NCI-H1105 treated with DMSO at 0.1 percent for 48 hours (cell line): ENCODE measurements at places on chromosomes 5 and 9.

GRCh38 chr9:29297592-29297991 lies 1724.3 kb upstream of the C9orf72 start:
- no peak for DNase-seq

- no peak for DNase-seq
Observed at GRCh38 chr9:99057665-99058625, 47.0 kb upstream of the TGFBR1 start.

- no peak for DNase-seq
Observed at GRCh38 chr9:27715651-27716050, 142.4 kb upstream of the C9orf72 start.

DNA sequence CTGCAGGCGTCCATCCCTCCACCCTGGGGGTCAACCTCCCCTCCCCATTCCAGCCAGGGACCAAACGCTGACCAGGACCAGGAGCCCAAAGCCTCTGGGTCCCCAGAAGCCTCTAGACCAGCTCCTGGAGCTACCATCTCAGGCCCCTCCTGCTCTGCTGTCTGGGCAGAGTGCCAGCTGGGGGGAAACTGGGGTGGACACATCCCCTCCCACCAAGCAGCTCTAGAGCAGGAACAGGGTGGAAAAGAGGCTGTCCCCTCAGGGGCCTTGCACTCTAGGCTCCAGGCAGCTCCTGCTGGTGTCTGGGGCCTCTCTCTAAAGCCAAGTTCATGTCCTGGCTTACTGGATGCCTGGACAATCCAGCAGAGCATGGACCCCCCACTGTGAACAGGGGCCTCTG lies 4.4 kb downstream of the SSNA1 start:
- no peak for DNase-seq

- DNase-seq, result no peak
Observed at GRCh38 chr5:39691993-39692392, 267.2 kb upstream of the DAB2 start.

- no peak for DNase-seq
Observed at GRCh38 chr5:161549106-161549505, 2.6 kb upstream of the GABRB2 start.

DNA sequence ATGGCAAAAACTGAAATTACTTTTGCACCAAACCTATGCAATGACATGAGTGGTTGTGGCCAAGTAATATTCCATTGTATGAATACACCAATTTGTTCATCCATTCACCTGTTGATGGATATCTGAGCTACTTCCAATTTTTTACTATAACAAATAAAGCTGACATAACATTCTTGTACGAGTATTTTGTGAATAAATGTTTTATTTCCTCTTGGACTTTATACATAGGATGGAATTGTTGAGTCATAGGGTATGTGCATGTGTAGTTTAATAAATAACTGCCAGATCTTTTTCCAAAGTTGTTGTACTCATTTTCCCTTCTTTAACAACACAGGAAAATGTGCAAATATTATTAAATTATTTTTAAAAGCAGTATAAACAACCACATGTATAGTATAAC lies 146.1 kb upstream of the ZNF462 start:
- no peak for DNase-seq

- DNase-seq, result no peak
Observed at GRCh38 chr9:16363916-16364315, 506.6 kb downstream of the BNC2 start.

GRCh38 chr5:139821806-139822552 lies 26.4 kb downstream of the PSD2 start:
- no peak for DNase-seq

- DNase-seq, result no peak
Observed at GRCh38 chr9:37575001-37575400, 1.2 kb downstream of the FBXO10 start.

- DNase-seq, result no peak
Observed at GRCh38 chr9:124238546-124239140, 19.1 kb upstream of the NEK6 start.

- no peak for DNase-seq
Observed at GRCh38 chr5:31986101-31986500, 188.0 kb downstream of the GOLPH3 start.

DNA sequence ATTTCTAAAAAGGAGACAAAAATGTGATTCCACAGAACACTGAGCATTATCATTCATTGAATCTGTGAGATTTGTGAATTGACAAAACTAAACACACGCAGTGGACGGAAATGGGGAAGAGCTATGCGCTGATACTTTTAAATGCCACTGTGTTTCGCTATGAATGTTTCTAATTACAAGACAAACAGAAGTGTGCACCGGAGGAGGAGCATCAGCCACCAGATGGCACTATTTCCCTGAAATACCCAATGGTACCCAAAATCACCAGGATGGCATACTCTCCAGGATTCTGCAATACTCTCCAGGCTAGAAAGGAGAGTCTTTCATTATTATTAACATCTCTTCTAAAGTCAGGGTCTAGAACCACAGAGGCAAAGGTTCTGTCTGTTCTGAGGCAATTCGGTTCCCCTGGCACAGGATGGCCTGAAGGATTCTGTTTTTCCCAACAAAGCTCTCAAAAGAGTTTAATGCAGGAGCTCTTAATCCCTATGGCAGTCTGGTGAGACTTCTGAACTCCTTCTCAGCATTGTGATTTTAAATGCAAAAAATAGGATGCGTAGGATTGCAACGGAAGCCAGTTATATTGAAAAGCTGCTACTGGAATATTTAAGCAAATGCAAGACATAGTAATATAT lies 13.8 kb upstream of the PUM3 start:
- DNase-seq, result peak; percentile 78

- DNase-seq, result no peak
Observed at GRCh38 chr5:101425339-101425859, 522.3 kb upstream of the ST8SIA4 start.

- no peak for DNase-seq
Observed at GRCh38 chr5:68424799-68425537, 209.4 kb downstream of the PIK3R1 start.

DNA sequence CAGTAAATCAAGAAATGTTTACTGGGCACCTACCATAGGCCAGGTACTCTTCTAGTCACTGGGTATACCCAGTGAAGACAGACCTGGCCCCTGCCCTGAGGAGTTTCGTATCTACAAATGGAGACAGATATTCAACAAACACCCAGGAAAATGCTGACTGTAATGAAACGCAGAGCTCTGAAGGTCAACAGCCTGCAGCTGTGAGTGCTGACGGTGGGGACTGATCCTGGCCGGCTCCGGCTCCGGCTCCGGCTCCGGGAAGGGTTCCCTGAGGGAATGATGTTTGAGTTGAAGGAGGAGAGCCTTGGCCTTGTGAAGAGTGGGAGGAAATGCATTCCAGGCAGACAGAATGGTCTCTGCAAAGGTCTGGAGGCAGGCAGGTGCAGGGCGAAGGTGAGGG lies 23.1 kb downstream of the FGFR4 start:
- no peak for DNase-seq

GRCh38 chr9:129073404-129073803 lies 7.5 kb upstream of the DOLPP1 start:
- no peak for DNase-seq
